ENCODE measurements at places on chromosomes 5 and 9.

GRCh38 chr9:84068872-84069271 is 88.3 kb downstream of the RMI1 start:
- DNase-seq = no peak

- DNase-seq = no peak
These were observed 44.5 kb downstream of the ERCC6L2 start for GRCh38 chr9:95920017-95920416.

- DNase-seq = peak; percentile 81
These were observed 196.8 kb downstream of the PRDM9 start for GRCh38 chr5:23703940-23704855.

DNA sequence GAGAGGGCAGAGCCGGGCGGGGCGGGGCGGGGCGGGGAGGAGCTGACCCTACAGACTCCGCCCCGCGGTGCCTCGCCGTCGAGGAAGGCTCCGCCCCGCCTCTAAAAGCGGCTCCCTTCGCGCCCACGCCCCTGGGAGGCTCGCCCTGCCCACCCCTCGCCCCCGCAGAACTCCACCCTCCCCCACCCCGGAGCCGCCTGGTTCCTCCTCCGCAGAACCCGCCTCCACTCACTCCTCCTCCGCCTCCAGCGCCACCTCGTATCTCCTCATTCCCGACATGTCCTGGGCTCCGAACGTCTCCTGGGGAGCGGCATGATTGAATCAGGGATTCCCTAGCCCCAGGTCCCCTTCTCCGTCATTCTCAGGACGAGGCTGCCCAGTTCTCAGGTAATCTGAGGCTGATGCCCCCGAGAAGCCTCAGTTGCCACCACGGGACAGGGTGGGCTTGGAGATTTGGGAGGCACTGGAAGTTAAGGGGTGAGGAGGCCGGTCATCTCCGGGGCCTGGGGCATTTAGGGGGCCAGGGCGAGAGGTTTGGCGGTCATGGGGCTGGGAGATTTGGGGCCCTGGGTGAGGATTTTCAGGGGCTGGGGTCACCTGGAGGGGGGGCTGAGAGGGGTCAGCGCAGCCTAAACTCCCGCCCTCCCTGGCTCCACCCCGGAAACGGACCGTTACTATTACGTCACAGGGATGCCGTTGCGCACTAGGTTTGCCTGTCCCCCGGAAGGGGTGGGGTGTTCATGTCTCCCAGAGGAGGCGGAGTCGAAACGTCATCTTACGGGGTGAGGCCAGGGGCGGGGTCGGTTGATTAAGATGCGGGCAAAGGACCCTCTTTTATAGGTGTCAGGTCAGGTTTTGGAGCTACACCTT is 3.2 kb upstream of the CCL27 start:
- peak; percentile 89 for DNase-seq

DNA sequence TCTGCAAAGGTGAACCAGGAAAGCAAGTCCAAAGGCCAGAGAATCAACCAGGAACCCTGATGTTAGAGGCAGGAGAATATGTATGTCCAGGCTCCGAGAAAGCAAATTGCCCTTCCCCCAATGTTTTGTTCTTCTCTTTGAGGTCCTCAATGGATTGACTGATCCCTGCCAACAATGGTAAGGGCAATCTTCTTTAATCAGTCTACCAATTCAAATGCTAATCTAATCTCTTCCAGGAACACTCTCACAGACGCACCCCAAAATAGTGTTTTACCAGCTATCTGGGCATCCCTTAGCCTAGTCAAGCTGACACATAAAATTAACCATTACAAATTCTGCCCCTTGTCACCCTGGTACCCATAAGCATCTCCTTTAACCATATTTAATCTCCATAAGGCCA is 398.0 kb downstream of the RAB3C start:
- DNase-seq = no peak

DNA sequence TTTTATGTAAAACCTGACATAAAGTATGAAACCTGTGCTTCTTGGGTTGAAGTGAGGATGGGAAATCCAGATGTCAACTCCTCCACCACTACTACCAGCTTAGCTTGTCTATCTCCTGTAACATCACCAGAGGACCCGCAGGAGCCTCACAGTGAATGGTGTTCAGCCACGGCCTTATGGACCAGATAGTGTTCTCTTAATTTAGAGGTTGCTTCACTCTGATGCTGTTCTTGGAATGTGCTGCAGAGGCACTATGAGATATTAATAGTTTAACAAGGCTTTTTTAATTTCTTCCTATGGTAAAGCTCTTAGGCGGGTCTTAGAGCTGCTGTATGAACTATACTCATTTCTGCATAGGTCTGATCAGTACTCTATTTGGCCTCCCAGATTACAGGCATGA is 27.9 kb downstream of the NFX1 start:
- no peak for DNase-seq

DNA sequence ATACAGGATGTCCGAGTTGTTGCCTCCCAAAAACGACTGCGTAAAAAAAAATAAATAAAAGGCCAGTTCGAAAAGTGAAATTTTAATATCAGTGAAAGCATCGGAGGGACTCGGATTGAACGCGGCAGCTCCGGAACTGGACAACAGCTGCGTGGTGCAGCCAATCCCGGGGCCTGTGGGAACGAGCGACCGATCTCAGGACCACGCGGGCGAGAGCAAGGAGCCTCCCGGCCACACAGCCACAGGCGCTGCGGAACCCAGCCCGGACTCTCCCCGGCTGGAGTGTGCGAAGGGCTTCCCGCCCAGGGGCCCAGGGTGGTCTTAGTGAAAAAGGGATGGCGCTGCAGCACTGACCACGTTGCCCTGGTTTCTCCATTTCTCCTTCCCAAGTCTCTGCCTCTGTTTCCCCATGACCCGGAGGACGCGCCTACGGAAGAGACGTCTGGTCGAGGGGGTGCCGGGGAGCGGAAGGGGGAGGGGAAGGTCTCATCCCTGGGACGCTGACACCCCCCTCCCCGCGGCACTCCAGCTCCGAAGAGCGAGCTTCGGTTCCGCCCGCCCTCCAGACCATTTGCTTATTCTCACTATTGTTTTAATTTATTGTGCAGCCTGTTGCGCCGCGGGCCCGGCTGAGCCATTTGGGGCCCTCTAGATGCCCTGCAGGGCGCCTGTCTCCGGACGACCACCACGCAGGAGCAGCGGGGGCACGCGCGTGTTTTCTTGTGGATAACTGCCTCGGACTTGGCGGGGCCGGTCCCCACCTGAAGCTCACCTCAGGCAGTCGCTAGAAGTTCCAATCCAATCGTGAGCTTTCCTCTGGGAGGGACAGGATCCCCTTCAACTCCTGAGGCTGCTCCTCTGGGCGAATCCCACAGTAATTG is 303.0 kb downstream of the PARP8 start:
- DNase-seq = no peak

GRCh38 chr9:132401824-132402223 is 4.8 kb downstream of the TTF1 start:
- no peak for DNase-seq

GRCh38 chr5:130350131-130350530 is 445.9 kb downstream of the CHSY3 start:
- no peak for DNase-seq

DNA sequence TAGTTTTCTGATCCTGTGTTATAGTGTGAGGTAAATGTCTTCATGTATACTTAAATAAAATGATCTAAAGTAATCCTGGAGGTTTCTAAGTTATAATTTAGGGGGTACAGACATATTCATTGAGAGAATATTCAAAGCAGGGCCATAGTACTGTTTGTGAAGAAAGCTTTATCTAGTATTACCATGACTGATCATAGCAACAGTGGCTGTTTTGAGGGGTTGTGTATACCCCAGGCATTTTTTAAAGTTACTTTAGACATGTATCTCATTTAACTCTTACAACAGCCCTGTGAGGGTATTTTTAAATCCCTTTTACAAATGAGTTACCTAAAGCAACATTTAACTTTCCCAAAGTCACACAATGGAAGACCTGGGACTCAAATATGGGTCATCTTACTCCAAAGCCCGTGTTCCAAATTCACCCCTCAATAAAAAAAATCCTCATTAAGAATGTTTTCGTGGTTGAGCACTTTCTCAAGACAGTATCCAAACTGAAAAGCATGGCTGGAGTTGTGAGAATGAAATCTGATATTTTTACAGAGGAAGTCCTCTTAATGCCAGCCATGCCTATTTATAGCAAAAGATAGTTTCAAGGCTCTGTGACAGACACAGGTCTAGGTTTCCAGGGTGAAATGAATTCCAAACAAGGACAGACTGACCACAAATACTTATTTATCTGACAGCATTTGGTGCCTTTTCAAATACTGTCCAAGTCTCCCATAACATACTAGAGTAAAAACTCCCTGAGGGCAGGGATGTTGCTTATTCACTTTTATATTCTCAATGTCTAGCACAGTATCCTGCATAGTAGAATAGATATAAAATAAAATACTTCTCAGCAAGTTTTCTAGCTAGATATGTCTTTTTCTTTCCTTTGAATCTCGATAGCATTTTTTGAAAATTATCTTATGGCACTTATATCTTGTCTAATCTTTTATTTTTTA is 10.4 kb downstream of the STOM start:
- DNase-seq = no peak

GRCh38 chr5:173706700-173707099 is 90.2 kb upstream of the BOD1 start:
- DNase-seq = no peak

DNA sequence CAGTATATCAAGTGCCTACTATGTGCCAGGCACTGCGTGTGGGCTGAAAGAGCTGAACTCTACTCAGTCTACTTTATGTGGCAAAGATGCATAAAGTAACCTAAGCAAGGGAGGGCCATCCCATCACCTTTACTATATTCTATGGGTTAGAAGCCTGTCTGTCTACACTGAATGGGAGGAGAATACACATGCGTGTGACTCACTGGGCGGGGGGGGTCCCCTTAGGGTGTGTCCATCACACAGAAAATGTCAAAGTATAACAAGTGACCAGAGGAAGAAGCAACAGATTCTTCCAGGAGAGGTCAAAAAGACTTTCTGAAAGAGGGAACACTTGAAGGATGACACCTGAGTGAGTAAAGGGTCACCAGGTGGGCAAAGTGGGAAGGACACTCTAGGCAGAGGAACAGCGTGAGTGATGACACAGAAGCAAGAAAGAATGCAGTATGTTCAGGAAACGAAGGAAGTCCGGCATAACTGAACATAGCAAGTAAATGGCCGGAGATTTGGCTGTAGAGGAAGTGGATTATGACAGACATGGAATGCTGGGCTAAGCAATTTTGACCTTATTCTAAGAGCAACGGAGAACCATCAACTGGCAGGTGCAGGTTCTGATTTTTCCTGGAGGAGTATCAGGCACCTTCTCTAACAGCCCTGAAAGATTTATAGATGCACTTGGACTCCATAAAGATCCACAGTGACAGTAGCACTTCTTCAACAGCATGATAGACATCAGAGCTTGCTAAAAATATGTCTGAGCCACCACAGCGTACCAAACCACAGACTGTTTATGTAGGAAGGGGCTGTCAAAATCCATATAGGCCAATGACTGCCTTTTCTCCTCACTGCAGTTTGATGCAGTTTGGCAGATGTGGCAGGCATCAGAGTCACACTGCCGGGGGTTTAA is 8.0 kb upstream of the WHRN start:
- no peak for DNase-seq

GRCh38 chr5:108521841-108522506 is 140.1 kb upstream of the FBXL17 start:
- peak; percentile 4 for DNase-seq

GRCh38 chr5:53940921-53941320 is 369.5 kb downstream of the ARL15 start:
- DNase-seq = no peak

DNA sequence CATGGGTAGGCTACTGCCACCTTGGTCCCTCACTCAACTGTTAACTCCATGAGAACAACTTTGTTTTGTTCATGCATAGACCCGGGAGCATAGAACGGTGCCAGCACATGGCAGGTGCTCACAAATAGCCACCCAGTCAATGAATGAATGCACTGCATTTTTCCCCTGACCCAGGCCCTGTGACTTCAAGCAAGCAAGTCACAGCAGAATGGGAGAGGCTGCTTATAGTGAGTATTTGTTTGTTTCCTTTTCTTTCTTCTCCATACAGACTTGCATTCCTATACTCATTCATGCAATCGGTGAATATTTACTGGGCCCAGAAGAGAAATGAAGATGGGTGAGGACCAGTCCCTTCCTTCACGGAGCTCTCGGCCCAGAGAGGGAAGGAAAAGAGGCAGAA is 62.0 kb downstream of the SHB start:
- DNase-seq = no peak

DNA sequence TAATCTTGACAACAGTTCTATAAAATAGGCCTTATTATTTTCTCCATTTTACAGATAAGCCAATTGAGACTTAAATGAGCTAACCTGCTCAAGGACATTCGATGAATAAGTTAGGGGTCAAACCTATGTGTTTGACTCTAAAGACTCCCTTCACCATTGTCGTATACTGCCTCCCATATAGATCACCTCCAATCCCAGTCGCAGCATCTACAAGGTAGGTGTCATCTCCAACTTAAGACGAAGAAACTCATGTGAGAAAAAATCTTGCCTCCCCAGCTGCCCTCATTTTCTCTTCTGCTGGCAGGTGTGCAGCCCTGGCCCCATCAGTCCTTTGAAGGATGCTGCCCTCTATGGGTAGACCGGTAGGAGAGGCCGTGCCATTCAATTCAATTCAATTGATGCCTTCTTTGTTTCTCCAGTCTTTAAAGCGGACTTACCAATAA is 75.2 kb upstream of the SMARCA2 start:
- DNase-seq = peak; percentile 41

DNA sequence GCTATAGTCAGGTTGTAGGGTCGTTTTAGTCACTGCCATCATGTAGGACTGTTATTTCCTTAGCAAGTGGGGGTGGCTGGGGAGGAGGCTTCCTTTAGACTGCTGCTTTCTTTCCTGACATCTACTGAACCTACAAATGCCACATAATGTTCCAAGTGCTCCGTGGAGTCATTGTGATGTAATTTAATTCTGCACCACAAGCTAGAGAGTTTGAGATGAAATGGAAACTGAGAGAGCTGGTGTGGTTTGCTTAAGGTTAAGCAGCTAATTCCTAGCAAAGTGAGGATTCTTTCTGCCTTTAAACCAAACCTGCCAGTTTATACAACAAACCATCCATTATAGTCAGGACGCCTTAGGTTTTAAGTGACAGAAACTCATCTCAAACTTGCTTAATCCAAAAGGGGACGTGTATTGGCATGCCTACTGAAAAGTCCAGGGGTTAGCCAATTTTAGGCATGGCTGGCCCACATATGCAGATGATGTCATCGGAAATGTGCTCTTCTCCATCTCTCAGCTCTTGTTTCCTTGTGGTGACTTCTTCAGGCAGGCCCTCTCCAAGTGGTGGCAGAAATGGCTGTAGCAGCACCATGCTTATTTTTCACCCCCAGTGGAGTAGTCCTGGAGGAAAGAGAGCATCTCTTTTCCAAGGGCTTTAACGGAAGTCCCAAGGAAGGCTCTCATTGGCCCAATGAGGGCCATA is 30.5 kb downstream of the ZNF618 start:
- no peak for DNase-seq

Data from NCI-H1105 (cell line).